ENCODE measurements at places on chromosomes 2 and 18.

GRCh38 chr2:28360718-28361293 is 31.9 kb upstream of the FOSL2 start:
- no peak for DNase-seq

DNA sequence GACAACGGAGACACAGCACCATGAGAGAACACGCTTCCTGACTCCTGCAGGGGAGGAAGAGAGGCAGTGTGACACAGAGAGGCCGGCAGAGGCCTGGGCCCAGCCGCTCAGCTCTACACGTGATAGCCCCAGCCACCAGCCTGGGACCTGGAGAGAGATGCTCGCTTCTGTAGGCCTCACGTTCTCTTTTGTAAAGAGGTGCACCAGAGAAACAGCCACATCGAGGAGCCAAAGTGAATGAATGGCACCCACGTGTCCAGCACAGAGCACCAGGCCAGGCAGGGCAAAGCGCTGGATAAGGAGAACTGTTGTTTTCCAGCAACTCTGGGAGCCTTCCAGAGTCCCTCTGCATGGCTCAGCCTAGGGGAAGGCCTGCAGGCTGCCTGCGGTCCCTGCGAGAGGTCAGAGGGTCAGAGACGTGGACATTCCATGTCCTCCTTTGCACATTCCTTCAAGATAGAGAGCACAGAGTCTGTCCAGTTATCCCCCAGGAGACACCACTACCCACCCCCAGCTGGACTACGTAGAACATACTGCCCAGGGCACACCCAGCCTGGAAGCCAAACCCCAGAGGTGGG is 14.2 kb downstream of the LIMS2 start:
- DNase-seq = peak; percentile 79

DNA sequence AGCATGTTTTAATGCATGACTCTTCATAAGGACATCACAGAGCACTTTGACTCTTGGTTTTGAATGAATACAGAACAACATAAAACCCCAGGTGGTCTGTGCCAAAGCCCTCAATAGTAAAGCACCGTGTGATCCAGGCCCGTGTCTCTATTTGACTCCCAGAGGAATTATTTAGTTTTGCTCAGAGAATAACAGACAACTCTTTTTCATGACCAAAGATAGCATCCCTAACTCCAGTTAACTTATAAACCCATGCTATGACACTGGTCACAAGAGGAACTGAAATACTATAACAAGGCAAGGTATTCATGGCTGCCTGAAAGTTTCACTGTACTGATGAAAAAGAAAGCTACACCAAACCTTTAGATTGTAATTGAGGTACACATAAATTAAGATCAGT is 128.4 kb downstream of the IKZF2 start:
- no peak for DNase-seq

DNA sequence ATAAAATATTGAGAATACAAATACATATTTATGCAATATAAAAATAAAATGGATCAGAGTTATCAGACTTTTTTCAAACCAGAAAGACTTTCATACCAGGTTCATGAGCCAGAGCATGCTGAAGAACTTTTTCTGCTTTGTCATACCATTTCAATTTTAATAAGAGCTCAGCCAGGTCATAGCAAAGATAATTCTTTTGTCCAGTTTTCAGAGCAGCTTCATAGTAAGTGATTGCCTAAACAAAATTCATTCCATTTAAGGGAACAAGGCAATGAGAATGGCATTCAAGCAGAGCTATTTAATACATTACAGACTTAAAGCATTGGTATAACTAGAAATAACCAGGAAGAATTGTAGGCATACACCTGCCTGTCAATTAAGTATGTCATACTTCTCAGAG is 42.3 kb downstream of the TTC21B start:
- no peak for DNase-seq

DNA sequence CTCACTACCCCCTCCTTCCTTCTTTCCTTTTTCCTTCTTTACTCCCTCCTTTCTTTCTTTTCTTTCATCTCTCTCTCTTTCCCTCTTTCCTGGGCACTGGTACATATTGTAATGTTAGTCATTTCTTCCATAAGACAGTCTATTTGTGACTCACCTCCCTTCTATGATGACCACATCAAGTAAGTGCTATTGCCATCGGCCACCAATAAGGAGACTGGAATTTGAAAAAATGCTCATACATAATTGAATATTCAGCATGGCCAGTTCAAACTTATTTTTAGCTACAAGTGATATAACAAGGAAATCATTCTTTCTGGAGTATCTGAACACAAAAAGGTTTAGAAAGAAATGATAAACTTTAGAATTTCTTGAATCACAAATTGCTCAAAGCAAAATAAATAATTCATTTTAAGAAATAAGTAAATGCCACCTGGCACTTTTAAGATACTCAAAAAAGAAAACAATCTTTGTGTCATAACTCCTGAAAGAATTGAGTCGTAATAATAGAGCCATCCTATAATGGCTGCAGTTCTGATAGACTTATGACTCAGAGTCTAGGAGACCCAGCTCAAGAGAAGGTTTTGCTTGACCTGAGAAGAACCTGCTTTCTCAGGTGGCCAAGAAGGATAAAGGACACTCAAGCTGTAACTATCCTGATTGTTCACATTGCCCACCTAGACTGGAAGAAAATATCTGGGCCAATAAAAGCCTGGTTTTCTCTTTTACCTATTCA is 51.6 kb upstream of the CCBE1 start:
- DNase-seq = no peak

- DNase-seq = peak; percentile 81
Measured at GRCh38 chr2:127565261-127566138, 30.0 kb downstream of the MYO7B start.

DNA sequence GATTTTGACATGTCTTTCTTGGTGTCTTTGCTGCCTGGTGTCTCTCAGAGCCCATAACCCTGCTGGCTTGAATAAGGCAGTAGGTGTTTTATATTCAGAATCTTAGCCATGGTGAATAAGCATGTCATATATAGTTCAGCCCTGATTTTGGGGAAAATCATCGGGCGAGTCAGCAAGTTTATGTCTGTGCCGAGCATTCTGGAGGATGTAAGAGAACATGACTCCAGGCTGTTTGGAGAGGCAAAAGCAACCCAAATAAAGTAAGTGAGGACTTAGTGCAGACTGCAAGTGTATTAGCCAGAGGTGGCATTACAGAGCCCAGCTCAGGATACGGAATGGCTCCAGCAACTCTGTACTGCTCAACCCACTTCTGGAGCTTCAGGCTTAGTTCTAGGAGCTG is 50.3 kb downstream of the TCF7L1 start:
- no peak for DNase-seq

GRCh38 chr18:34901299-34901698 is 139.9 kb upstream of the MAPRE2 start:
- DNase-seq = no peak

- DNase-seq = no peak
Measured at GRCh38 chr2:24169023-24169422, 5.8 kb upstream of the FAM228A start.
